Suppressor macrophage treated with lipopolysaccharide for 1 hour (primary cell): ENCODE measurements at places on chromosomes 12 and 14.

GRCh38 chr12:9948606-9949296 lies 16.6 kb upstream of the CLEC2A start:
- DNase-seq = peak; percentile 74

DNA sequence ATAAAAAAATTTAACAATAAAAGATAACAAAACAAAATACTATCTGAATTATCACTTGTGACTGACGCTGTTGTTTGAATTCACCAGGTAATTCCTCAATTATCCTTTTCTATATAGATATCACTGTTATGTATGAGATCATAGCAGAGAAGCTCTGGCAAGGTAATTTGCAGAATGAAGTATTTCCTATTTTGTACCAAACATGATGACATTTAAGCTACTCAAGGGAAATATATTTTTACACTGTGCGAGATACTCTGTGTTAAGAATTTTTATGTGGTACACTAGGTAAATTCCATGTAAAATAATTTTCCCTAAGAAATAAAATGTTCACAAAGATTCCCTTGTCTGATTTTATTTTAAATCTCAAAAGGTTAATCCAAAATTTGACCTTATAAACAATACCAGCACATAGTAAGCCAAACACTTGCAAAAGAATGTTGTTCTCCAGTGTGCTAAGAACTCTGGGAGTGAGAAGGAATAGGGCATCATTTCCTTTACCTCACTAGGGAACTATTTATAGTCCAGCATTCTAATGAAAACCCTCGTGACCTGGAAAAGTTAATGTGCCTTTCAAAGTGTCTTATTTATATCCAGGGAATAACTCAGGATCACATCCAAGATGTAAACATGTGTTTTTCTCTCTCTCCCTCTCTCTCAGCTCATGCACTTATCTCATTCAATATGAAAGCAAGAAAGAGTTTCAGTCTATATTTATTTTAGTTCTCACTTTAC lies 115.2 kb upstream of the RAP1B start:
- DNase-seq = no peak

GRCh38 chr12:4771960-4772566 lies 51.9 kb downstream of the GALNT8 start:
- no peak for DNase-seq

DNA sequence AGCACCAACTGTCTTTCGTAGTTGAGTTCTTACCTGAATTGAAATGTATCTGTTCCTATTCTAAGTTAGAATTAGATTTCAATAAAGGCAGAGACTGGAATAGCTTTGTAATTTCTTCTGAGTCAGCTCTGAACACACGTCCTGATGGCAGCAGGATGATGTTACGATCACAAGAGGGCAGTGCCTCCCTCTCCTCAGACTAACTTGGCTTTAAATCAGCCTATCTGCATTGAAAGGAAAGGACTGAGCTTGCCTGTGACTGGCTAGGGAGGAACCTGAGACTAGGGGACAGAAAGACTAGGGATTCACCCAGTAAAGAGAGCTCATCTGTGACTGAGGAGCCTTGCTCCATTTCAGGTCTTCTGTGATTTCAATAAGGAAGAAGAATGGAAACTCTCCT lies 323.7 kb upstream of the OR4E1 start:
- peak; percentile 10 for DNase-seq

DNA sequence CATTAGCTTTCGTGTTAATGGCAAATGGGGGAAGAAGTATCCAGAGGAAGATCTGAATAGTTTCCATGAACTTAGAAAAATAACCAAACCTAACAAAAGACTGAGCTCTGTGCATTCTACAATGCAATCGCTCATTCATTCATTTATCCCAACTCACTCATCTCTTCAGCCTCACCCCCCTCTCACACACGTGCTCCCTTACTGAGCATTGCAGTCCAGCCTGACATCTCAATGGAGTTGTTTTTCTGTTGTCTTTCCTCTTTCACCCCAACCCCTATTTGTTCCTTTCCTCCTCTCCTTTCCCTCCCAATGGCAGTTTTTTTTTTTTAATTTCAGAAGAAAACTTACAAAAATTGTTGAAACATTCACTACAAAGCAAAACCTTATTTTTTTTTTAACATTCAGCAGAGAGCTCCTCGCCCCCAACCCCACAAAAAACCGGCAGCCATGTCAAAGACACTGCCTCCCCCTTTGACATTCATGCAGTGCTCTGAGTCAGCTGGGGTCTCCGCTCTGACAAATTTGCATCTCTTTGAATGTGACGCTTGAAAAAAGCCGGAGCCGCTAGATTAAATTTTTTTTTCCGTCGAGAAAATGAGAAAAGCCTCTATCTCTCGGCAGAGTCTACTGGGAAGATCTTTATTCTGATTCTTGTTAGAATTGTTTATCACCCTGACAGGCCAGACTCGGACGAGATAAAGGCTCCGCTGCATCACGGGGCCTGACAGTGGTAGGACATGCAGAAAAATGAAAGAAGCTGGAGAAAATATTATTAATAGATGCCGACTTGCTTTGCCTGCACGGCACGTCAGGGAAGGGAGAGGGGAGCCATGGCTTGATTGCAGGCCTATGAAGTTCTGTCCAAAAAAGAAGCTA lies 775.6 kb downstream of the VRK1 start:
- DNase-seq = no peak

DNA sequence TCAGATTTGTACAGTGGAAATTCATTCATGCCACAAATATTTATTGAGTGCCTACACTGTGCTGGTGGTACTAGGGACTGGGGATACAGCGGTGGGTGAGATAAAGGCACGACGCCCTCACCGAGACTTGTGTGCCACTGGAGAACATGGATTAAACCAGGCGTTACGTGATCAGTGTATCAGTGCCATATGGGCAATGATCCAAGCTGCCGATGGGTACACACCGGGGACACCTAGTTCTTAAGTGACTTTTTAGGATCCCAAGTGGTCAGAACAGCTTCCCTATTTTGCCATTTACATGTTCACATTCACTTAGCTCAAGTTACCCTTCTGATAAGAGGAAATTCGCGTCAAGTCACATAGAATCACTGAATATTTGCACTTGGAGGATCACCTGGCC lies 236.7 kb downstream of the CACNA1C start:
- no peak for DNase-seq

- DNase-seq = no peak
Observed at GRCh38 chr14:64937171-64937820, 5.2 kb downstream of the GPX2 start.

DNA sequence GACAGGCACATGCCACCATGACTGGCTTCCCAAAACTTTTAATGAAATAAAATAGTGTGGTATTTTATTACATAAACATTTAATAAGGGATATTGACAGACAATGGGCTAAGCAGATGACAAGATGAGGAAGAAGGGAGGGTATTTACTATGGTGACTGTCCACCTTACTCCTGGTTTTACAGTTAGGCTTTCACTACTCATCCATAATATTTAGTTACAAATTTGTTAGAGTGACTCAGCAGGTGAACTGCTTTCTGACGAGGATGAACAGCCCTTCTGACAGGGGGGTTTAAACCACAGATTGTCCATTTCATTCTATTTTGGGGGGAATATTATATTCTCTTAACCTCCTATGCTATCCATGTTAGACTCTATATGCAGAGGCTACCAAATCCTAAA lies 3.6 kb upstream of the PALS1 start:
- DNase-seq = no peak

- DNase-seq = no peak
Observed at GRCh38 chr12:15632708-15633107, 156.5 kb downstream of the EPS8 start.

DNA sequence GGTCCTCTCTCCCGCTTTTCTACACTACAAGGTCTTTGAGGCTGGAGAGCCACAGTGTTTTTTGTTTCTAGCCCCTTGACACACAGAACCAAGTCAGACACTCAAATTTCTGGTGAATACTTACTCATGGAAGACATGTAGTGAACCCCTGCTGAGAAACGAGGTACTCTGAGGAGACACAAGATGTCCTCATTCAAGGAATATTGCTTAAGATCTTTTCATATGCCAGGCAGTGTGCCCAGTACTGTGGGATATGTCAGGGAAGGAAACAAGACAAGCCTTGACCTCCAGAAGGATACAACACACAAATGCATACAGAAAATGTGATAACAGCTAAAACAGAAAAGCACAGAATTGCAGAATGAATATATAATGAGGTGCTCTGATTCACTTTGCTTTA lies 75.9 kb downstream of the TMTC1 start:
- no peak for DNase-seq

DNA sequence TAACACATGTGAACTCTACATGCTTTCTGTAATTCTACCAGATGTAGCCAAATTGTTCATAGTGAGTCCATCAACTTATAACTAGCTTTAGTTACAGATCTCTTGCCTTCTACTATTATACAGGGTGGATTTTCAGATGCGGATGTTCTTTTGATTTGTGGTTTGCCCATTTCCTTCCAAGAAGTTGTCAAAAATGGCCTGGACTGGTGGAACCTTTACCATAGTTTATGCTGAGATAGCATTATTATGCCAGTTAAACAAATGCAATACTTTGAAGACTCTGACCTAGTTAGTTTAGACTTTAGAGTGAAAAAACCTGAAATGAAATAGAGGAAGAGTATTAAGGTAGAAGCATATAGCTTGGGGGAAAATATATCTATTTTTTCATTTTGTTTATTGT lies 27.4 kb upstream of the CFL2 start:
- no peak for DNase-seq

DNA sequence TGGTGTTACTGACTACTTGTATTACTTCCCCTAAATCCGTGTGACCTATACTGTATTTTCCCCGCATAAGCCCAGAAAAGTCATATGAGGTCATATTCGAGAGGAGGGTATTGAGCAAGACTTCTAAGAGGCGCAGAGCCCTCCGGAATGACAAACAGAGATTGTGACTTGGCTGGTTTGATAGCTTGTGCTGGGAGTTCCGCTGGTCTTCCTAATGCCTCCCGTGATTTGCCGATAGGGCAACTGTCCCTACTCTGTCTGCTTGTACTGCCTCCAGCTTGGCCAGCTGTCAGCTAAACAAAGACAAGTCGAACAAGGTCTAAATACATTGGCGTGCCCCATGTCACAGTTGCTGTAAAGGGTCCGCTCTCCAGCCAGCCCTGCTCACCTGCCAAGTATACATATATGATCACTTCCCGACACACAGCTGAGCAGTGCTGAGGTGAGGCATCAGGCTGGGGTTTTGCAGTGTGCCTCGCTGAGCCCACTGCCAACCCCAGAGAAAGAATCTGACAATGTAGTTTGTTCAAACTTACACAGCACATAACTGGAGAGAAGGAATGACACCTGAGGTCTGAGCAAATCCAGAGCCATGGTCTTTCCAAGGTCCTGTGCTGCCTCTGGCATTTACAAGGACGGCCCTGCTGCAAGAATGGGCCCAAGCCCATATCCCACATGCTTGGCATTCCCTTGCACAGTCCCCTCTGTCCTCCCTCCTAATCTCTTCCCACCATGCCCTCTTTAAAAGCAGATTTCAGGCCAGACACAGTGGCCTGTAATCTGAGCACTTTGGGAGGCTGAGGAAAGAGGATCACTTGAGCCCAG lies 23.7 kb downstream of the LGMN start:
- peak; percentile 99 for DNase-seq

DNA sequence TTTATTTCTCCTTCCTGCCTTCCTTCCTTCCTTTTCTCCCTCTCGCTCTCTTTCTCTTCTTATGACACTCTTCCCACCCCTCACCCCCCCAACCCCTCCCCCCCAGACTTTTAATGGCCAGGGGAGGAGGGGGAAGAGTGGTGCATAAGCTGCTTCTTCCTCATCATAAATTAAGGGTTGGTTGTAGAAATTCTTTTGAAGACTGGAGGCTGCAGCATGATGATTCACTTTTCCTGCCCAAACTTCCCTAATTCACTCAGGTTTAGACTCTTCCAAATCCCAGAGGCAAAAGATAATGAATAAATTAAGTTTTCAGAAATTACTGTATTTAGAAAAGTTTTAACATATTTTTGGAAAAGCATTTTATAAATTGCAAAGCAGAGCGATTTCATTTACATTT lies 58.2 kb downstream of the GRIP1 start:
- DNase-seq = peak; percentile 48

DNA sequence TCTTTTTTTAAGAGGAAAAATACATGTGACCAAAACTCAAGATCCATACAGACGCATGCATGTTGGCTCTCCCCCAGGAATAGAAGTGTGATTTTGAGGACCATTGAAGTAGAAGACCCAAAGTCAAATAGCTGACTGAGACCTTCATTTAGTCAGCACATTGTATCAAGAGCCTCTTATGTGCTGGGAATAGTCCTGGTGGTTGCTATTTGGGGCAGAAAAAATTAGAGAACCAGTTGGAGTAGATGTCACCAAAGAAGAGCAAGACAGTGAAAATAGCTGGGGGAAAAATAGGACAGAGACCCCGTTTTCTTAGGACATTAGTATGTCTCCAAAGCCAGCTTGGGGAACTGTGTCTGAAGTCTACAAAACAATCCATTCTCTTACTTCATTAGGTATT lies 93.6 kb downstream of the PELI2 start:
- DNase-seq = no peak

- DNase-seq = no peak
Observed at GRCh38 chr14:48536318-48536717, 860.9 kb upstream of the MDGA2 start.

DNA sequence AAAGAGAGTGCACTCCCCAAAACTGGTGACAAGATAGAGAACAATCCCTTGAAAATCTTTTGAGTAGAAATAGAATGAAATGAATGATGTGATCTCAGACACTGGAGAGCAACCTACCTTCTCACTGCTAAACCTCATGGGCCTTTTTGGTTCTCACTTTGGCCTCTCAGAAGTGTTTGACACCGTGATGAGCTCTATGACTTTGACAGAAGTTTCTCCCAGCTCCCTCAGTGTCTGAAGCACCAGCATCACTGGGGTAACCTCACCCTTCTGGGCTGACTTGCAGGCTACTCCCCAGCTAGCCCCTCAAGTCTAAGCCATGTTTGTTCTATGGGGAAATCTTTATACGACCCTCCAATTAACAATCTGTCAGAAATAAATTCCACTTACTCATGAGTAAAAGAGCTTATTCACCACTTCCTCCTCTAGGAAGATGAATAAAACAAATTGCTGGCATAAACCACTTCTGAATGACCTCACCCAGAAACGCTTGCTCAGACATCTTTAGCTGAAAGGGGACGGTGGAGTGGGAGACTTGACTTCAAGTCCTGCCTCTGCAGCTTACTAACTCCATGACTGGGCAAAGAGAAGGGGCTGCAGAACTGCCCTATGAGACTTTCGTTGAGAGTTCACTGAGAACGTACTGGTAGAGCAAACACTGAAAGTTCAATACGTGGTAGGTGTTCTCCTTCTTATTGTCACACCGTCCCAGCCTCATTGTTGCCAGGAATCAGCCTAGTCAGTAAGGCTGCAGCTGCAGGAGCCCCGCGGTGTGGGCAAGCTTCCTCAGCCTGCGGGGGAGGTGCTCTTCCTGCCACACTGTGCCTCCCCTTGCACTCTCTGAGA lies 46.5 kb downstream of the ST8SIA1 start:
- DNase-seq = peak; percentile 63

DNA sequence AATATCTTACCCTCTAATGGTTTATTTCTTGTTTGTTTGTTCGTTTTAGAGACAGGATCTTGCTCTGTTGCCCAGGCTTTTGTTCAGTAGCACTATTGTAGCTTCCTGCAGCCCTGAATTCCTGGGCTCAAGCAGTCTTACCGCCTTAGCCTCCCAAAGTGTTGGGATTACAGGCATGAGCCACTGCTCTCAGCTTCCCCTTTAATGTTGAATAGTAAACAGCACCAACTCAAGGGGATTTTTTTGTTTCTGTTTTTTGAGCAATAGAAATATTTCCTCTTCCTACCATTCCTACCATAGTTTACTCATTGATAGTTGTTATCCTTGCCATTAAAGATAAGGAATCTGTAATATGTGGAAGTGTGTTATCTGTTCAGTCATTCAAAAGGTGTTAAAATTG lies 10.7 kb downstream of the ARID4A start:
- DNase-seq = peak; percentile 61

- no peak for DNase-seq
Observed at GRCh38 chr12:97063292-97063935, 156.4 kb downstream of the NEDD1 start.
